Right forelimb (tissue), 1 donor: ENCODE measurements at places on chromosomes 2 and 18.

DNA sequence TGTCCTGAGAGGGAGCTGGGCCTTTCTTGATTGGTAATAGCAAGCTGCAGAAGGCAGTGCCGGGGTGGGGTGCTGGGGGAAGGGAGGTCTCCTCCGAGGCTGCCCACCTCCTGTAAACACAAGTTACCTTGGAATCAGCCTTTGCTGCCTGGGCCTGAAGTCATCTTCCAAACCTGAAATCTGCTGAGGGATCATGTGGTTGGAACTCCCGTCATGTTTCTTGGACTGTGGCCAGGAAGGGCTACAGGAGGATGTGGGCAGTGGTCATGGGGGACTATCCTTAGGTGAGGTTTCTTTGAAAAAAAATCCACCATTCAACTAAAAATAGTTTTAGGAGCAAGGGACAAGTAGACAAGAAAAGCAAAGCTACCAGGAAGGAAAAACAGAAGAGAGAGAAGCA lies 74.2 kb downstream of the CDK15 start:
- DNase-seq: no peak

DNA sequence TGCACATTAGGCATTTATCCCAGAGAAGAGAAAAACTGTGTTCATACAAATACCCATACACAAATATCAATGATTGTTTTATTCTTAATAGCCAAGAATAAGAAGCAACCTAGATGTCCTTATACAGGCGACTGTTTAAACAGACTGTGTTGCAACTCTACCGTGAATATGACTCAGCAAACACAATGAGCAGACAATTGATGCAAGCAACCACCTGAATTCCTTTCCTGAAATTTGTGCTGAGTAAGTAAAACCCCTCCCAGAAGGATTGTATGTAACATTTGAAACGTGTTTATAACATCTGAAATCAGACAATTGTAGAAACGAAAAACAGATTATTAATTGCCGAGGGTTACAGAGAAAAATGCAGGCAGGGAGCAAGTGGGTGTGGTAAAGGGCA lies 621.9 kb upstream of the SOX11 start:
- no peak for DNase-seq

DNA sequence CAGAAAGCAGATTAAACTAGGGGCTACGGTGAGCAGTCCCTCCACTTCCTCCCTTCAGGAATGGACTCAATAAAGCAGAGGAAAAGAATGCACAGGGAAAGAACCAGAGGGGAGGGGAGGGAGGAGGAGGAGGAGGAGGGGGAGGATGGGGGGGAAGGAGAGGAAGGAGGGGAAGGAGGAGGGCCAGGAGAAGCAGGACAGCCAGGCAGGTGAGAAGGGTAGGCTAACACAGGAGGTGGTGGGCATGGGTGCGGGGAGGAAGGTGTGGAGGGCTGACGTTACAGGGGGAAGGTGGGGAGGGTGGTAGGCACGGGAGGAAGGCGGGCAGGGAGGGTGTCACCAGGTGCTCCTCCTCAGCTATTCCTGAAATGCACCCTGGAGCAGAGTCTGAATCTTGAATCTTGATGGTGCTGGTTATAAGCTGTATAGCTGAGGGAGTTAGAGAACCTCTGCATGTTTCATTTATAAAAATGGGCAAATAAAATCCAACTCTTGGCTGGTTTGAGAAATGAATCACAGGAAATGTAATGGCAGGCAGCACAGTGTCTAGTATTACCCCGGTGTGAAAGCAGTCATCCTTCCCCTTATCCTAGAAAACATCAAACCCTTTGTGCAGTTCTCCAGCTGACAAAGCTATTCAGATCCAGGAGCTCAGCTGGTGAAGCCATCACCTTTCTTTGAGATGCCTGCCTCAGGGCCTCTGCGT lies 3.4 kb downstream of the TMEM18 start:
- no peak for DNase-seq

DNA sequence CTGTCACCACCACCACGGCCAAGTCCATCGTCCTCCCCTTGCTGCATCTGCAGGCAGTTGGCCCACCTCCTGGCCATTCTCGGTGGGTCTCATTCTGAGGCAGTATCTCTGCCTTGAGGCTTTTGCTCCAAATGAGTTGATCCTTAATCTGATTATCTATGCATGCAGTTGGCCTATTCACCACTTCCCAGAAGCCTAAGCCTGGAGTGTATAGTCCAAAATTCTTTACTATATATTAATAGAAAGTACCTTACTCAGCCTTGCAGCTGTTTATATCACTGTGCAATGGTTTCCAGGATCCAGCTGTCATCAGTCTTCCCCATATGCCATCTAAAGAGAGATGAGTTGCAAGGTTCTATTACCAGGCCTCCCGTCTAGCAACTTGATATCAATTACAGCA lies 292.4 kb downstream of the SS18 start:
- no peak for DNase-seq

- no peak for DNase-seq
Measured at GRCh38 chr18:66640431-66640830, 36.5 kb upstream of the CDH19 start.

DNA sequence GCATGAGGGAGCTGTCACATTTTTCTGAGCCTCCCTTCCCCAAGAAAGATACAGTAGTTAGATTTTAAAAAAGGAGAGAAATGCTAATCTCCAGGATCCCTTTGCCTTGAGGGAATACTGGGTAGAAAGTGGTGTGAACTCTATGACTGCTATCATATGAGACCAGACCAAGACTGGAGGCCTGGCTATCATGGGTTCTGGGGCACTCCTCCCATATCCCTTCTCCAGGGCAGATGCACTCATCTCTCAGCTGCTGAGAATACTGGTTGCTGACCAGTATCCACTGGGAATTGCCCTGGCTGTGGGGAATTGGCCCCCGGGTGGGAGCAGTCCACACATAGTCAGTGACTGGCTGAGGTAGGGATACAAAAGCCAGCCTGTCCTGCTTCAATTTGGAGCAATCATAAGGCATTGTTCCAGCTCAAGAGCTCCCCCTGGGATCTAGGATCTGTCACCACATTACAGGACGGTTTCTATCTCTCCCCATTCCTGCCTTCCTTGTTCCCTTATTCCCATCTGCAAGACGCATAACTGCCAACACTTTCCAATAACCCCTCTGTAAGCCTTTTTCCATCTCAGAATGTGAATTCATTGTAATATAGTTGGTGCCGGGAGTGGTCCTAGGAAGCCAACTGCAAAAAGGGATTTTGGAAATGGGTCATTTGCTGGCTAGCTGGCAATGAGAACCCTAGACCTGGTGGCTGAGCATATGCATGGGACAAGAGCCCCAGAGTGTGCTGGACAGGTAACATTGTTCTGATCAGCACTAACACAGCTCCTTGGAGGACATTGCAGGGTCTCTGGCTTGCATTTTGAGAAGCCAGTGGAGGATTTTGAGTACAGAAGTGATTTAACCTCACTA lies 35.4 kb upstream of the REEP1 start:
- DNase-seq: no peak

DNA sequence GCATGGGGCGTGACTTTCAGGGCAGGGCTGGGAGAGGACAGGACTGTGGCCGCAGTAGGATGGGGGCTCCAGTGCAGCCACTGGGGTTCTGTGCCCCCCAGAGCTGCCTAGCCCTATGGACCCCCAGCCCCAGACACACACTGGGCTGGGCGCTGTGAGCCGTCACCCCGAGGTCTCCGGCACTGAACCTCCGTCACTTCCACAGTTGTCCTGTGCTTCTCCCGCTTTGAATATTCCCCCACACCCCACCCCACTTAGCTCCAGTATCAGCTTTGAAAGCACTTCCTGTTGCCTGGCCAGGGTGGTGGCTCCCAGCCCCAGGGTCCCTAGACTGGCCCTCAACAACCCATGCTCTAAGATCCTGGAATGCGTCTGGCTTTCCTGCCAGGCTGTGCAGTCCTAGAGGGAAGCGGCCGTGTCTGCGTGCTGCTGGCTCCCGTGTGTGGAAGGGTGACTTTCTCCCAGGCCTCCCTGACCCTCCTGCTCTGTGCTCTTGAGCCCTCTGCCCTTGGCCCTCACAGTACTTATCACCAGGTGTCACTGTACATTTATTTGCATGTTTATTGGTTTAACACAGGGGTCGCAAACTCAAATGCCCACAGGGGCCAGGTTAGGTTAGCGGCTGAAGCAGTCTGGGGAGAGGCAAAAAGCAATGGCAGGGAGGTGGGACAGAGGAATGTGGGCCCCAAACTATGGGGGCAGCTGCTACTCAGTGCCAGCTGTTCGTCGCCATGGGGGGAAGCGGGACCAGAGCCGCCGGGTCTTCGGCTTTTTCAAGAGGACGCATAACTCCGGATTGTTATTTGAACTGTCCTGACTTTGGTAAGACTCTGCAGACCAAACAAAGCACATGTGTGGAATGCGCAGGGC lies 9.9 kb downstream of the OBSL1 start:
- DNase-seq: no peak

DNA sequence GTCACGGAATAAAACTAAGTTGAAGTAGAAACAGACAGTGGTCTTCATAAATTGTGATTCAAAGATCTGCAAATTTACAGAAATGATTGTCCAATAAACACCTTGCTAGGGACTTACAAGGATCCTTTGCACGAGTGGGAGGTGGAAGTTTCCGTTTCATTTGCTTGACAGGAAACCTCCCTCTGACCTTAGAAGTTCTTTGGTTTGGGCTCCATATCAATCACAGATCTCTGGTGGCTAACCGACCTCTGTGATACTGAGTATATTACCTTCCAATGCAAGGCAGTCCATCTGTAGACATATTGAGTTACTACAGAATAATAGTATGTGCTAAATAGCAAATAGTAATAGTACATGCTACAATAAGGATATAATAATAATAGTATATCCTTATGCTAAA lies 33.7 kb upstream of the RNF152 start:
- DNase-seq: no peak

GRCh38 chr2:198664321-198664720 lies 793.4 kb downstream of the SATB2 start:
- DNase-seq: no peak

DNA sequence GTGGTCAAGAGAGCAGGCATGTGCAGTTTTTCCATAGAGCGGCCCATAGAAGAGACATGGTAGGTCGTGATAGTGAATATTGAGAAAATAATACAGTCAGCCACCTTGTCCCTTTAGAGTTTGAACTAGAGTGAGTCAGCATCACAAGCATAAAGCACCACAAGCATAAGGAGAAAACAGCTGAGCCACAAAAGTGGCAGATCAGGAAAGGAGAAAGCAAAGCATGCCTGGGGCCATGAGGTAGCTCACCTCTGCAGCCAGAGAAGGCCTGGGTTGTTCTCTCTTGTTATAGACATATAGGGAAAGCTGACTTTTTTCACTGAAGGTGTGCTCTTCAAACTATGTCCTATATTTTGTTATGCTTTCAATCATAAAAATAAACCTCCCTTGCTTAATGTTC lies 879.0 kb downstream of the DSC3 start:
- no peak for DNase-seq

DNA sequence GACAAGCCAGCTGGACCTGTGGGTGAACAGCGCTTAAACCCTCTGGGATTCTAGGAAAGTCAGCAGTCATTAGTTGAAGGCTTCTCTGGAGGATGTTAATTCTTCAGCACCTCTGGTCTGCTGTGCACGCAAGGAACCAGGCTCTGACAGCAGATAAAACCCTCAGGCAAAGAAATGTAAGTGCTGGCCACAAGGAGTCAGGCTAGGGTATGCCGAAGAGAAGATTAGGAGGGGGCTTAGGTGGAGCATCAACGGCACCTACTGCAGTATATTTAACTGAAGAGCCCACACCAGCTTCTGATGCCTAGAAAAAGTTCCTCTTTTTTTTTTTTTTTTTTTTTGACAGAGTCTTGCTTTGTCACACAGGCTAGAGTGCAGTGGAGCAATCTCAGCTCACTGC lies 304.2 kb upstream of the MC4R start:
- no peak for DNase-seq

GRCh38 chr2:126659562-126660467 lies 3.9 kb downstream of the GYPC start:
- no peak for DNase-seq

DNA sequence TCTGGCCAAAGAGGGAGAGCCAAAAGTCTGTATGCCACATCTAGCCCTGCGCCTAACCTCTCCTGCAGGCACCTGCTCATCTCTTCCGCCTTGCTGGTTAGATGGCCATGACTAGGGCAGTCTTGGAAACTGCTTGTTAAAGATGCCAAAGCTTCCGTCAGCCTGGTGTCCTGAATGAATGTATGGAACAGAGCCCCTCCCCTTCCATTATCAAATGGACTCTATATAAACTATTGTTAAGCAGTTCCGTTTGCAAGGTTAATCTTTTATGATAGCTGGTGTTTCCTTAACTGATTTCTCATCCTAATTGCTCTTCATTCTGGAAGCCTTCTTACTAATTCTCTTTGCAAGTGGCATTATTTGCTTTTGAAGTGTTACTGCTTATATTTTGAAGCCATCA lies 87.1 kb downstream of the ATP9B start:
- DNase-seq: no peak

GRCh38 chr2:18276583-18277075 lies 283.8 kb downstream of the RDH14 start:
- no peak for DNase-seq

DNA sequence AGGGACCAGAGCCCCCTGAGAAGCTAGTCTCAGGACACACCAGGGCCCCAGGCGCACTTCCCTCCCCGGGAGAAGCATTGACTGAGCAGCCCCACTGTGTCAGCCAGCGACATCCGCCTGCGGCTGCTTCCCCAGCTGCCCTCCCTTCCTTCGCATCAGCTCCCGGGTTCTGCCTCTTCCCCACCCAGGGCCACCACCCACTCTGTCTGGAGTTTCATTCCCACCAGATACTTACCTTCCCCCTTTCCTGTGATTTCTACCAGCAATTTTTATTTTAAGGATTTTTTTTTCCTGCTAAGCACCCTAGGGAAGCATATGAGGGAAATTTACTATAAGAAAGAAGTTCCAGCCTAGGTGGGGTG lies 99.2 kb downstream of the SMAD7 start:
- no peak for DNase-seq

DNA sequence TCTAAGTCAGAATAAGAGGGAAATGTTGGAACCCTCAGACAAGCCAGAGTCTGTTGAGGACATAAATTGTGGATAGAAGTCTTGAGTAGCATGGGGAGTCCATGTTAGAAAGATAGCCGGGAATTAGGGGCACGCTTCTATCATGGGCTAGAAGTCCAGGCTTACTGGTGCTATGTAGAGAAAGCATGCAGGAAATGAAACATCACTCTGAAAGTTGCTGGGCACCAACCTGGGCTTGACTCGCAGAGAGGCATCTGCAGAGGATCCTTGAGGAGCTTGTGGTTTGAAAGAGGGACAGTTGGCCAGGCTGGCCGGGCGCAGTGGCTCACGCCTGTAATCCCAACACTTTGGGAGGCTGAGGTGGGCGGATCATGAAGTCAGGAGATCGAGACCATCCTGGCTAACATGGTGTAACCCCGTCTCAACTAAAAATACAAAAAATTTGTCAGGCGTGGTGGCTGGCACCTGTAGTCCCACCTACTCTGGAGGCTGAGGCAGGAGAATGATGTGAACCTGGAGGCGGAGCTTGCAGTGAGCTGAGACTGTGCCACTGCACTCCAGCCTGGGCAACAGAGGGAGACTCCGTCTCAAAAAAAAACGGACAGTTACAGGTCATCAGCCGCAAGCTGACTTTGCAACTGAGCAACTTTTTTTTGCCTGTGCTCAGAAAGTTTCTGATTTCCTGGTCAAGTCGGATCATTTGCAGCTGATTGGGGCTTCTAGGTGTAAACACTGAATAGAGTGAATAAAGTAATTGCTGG lies 24.9 kb downstream of the CERS6 start:
- no peak for DNase-seq
